Cardiac muscle cell (in vitro differentiated cells and primary cell): ENCODE measurements at places on chromosomes 6 and 20.
A peak's percentile ranks its signal among the peaks of the same experiment; 100 is the strongest.

- no peak for DNase-seq
Measured at GRCh38 chr6:15926256-15926655, 202.6 kb upstream of the MYLIP start.

DNA sequence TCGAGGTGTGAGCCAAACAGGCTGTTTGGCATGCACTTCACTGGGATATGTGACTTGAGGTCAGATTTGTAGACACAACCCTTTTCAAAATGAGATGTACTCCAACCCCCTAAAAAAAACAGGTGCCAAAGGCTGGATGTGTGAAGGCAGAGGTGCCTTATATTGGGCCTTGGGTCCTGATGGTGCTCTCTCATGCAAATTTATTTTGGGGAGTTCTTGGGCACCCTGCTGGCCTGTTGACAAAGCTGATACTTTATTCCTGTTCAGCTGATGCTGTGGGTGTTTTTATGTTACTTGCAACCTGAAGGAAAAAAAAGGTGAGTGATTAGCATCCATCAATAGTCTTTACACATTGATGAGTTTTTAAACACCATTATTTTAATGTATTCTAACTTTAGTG lies 121.5 kb downstream of the DNAH8 start:
- DNase-seq: no peak

DNA sequence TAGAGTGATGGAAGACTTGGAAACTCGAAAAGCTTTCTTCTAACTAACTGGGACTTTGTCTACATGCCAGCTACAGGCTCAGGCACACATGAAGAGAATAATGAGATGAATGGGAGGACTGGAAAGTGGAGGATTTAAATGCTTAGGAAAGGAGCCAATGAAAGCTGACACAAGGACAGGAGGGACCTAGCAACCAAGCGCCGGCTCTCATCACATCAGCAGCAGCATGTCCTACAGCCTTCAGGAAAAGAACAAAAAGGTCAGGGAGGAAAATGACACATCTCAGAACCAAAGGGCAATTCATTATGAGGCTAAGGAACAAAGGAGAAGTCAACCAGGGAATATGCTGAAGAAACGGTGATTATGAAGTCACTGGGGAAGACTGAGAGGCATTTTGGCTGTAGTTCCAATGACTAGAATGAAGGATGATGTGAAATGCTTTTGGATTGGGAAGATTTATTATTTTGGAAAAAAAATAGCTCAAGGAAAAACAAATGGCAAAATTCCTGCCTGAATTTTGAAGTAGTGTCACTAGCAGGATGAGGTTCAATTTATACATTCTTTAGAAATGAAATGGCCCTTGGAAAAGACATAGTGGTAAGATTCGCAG lies 5.7 kb downstream of the BACH2 start:
- no peak for DNase-seq

DNA sequence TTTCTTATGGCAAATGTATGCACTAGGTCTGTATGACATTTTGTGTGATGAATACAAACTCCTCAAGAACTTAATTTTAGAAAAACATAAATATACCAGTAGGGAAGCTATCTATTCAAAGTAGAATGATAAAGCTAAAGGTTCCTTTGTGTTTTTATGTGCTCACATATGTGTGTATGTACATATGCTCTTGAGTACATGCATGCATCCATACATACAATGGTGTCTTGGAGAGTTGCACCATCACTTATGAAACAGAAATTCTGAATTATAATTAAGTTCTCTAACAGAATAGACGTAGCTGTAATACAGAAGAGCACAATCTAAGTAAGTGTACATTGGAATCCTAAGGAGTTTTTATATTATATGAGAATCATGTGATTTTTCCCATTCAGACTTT lies 2.3 kb downstream of the NKAIN2 start:
- DNase-seq: no peak

GRCh38 chr20:62616728-62617621 lies 25.3 kb upstream of the SLCO4A1 start:
- DNase-seq: peak; percentile 85

DNA sequence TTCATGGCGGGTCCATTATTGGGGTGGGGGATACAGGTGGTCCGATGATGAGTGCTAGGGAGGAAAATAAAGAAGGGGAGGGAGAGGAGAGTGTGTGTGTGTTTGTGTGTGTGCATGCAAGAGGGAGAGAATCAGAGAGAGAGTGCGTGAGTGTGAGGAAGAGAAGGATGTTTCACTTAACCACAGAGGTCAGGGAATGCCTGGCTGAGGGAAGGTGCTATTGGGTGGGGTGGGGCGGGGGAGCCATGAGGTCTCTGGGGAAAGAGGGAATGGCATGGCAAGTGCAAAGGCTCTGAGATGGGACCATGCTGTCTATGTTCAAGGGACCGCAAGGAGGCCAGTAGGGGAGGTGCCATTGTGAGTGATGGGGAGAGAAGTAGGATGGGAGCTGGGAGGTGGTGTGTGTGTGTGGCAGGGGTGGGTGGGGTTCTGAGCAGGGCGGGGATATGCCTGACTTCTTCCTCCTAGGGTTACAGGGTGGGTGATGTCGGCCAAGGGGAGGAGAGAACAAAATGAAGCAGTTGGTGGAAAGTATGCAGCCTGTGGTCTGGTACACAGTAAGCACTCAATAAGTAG lies 23.0 kb downstream of the CEBPB start:
- no peak for DNase-seq

GRCh38 chr6:64170316-64170715 lies 534.7 kb downstream of the PHF3 start:
- DNase-seq: peak; percentile 77

- DNase-seq: no peak
Measured at GRCh38 chr6:87982134-87982533, 65.5 kb upstream of the SPACA1 start.

GRCh38 chr20:61839912-61840778 lies 225.5 kb downstream of the TAF4 start:
- no peak for DNase-seq

GRCh38 chr6:1917626-1918371 lies 308.1 kb downstream of the FOXC1 start:
- peak; percentile 56 for DNase-seq

GRCh38 chr6:10084111-10084986 lies 330.5 kb downstream of the TFAP2A start:
- no peak for DNase-seq

DNA sequence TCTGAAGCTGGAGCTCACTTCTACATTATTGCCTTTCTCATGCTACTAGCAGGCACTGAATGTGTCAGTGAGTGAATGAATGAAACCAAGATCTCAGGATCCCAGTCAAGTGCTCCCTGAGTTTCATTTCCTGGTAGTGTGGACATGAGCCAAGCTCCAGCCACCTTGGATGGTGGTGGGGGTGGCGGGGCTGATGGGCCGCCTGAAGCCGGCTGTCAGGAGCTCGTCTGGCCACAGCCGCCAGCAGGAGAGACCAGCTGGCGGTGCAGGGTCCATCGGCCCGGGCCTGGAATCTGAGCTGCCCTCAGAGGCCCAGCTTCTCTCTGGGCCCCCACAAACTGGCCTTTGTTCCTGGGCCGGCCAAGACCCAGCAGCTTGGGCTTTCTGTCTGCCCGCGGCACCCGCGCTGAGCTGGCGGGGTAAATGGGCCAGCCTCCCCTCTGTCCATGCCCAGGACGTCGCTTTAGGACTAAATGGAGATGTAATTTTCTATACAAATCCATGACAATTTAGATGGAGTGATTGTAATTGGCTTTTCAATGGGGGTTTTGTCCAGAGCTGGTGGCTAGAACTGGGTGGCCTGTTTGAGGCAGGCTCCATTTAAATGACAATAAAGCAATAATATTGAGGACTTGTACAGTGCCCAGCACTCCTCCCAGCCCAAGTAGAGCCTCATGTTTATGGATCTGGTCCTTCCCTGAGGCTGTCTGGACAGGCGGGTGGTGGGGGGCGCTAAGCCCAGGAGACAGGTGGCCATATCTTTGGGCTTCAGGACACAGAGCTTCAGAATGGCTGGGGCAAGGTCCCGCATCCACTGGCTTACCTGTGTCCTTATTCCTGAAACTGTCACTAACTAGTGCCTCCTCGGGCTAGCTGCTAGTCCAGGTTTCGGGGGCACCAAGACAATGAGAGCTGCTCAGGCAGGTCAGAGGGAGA lies 43.5 kb downstream of the NOL4L start:
- DNase-seq: no peak

DNA sequence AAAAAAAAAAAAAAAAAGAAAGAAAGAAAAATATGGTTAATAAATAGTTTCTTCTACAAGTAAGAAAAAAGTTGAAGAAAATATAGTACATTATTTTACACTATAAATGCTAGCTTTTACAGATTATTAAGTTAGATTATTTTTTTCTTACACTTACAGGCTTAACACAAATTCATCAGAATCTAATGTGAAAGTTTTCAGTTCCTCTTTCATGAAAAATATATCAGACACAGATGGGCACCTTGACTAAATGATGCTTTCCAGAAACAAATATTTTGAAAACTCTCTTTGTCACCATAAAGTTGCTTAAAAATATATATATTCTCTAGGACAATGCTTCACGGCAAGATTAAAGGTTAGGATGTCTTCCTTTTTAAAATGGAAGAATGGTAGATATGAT lies 321.8 kb upstream of the HSF2 start:
- DNase-seq: no peak

DNA sequence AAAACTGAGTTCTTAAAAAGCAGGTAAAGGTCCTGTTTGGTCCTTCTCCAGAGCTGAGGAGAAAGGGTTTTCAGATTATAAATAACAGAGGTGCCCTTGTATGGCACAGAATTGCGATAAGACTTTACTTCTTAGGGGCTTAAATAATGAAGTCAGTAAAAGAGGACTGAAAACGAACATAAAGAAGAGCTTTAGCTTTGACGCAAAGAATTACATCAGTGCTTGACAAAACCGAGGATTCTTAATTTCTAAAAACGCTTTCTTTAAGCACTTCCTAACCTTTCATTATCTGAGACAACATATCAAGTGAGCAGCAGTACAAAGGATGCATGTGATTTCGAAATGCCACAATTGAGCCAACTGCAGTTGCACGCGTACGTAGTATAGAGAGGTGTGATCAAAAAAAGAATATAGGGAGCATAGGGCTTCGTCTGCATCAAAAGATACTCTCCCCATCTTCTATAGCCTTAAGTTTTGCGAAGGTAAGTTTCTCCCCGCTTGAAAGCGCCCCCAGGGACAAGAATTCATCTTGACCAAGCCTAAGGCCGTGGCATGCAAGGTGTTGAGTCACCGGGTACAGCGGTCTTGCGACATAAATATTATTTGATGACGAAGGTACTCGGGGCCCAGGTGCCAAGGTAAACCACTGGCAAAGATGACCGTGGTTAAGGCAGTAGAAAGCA lies 778 bp upstream of the LOC128125822 start:
- no peak for DNase-seq

DNA sequence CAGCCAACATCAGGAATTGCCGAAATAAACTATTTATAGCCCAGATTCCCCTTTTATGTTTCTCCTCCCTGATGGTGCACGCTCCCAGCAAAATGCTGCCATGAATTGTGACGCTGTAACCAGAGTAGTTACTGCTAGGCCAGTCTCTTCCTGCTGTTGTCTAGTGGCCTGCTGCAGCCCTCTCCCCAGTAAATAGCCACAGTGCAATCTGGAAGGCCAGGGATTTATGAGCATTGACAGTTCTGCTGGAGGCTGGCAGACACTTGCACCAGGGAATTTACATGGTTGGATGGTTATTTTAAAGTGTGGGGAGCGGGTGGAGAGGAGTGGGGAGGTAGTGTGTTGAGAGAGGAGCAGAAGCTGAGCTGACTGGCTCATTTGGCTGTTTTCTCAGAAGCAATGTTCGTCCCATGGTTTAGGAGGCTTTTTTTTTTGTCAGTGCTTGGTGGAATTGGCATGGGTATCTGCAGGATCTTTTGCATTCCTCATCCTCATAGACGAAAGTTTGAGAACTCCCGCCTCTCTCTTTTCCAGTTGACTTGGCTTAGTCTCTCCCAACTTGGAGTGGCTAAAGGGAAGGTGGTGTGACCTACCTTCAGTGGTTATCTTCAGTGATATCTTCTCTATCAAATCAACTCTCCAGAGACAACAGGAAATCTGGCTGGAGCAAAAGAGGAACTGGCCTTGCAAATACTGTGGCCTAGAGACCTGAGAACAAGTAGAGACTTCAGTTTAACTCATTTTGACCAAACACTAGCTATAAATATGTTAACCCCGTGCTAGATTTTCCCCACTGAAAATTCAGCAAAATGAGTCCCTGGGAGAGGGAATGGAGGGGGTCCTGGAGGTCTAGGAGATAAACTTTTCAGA lies 99.3 kb upstream of the VSTM2L start:
- no peak for DNase-seq

DNA sequence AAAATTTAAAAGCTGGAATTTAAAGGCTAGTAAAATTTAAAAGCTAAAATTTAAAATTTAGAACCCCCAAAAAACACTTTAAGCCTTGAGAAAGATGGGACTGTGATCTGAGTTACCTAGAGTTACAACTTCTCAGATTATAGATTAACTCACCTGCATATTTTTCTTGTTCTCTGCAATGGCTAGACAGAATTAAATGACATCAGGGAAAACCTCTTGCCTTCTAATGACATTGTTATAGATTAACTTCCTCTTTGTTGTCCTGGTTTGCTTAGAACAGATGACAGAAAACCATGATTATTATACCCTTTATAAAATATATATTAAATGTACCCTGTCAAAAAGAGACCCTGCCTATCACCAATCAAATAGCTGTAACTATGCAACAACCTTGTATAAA lies 56.4 kb downstream of the TRDN start:
- DNase-seq: no peak

DNA sequence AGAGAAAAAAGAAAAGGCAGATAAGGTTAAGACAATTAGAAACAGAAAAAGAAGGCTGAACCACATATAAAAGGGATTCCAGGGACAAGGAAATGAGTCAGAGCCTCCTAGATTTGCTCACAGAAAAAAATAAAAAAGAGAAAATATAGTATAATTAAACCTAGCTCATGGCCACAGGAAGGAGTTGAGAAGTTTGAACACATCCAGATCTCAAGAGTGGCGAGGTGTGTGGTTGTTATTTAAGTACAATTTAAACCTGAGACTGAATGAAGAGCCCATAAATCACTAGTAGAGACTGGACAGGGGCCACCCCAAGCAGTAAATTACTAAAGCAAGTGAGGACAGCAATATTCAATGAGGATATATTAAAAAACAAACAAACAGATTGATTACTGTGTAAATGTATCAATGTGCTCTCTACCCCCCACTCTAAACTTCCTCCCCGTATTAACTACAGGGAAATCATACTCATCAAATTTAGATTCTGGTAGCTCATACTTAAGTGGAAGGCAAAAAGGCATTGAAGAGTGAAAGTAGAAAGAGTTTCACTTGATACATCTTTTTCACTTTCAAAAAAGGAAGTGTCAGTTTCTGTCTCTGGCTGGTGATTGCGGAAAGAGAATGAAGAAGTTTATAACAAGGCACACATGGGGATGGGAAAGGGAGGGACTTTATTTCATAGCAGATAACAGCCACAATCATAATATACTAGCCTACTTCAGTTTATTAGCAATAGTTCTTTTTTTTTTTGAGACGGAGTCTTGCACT lies 49.3 kb upstream of the SCAF8 start:
- DNase-seq: peak; percentile 50

DNA sequence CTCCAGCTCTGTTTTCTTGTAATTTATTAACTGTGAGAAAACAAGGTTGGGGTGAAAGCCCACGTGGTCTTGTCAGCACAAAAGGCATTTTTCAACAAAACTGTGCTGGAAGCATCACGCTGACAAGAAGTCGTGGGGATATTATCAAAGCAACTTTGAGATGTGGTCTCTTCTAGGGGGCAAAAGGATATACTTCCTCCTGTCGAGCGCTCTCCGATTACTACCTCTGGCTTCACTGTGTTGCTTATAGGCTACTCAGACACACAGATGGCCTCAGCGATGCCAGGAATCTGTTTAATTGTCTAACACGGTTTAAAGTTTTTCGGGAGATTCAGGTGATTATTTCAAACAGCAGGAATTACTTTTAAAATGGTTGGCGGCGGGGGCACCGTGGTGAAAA lies 275.9 kb upstream of the SOX4 start:
- DNase-seq: no peak
